ENCODE measurements at places on chromosomes 3 and 15. TPM values are rescaled to one million over a fixed set of nuclear protein-coding genes. Genes with fewer than 3 reads are reported as not detected.

The SLC6A20 gene
- total RNA-seq: 0.04 TPM

The FOXL2NB gene
- total RNA-seq: 0.56 TPM

The GHSR gene
- total RNA-seq: not detected

The DNAH1 gene
- 1.3 TPM for total RNA-seq

The MAP6D1 gene
- 6.6 TPM for total RNA-seq

The TRPC1 gene
- 4.7 TPM for total RNA-seq

The SENP8 gene
- 2.1 TPM for total RNA-seq

The ZPLD1 gene
- not detected for total RNA-seq

The PLCD1 gene
- 3.9 TPM for total RNA-seq

The LRRC2 gene
- total RNA-seq: not detected

Data from A549 treated with dexamethasone at 1 μM for 4 hours (cell line).